IPS DF 19.7 (cell line): ENCODE measurements at places on chromosomes 4 and X.
A peak's percentile ranks its signal among the peaks of the same experiment; 100 is the strongest.

DNA sequence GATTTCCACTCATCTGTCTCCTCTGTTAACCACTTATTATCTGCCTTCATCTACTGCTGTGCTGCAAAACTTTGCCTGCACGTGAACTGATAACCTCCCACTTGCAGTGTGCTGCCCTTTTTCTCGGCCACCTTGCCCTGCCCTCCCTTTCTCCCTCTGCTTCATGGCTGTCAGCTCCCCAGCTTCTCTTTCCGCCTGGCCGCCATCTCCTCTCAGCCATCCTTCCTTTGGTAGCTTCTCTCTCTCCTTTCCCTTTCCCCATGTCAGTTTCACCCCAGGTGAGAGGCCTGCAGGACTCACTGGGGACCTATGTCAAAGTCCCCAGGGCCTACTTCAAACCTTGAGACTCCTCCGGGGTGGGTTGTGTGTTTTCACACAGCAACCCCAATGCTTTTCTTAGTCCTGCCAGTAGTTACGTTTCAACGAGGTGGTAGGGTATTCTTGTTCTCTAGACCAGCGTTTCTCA, 6.6 kb downstream of the MSL3 start:
- no peak for DNase-seq

GRCh38 chr4:16264798-16265197, 38.5 kb upstream of the TAPT1 start:
- DNase-seq: no peak

DNA sequence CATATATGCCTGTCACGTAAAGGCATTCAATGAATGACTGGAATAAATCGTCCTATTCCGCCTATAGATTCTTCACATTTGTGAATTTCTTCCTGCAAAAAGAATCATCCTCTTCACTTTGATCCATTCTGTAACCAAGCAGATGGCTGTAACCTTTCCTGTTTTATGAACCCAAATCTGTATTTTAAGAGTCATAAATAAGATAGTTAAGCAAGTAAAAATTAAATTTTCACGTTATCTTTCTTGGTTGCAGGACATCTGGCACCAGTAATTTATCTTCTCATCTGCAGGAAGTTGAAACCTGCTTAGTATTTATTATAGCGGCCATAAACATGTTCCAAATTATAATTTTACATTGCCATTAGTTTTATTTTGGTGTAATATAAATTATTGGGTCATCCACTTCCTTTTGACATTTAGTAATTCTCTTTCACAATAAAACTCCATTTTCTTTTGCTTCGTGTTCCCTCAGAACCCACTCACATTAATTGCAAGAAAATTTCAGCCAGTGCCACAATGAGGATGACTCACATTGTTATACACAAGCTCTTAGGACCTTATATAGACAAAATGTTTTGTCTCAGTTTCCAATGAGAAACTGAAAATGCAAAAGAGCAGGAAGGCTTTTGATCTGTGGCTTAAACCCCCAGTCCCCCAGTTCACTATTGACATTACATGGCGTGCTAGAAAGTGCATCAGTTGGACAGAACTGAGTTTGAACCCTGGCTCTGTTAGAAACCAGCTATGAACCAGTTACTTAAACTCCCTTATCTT, 51.1 kb downstream of the TMEM156 start:
- no peak for DNase-seq

DNA sequence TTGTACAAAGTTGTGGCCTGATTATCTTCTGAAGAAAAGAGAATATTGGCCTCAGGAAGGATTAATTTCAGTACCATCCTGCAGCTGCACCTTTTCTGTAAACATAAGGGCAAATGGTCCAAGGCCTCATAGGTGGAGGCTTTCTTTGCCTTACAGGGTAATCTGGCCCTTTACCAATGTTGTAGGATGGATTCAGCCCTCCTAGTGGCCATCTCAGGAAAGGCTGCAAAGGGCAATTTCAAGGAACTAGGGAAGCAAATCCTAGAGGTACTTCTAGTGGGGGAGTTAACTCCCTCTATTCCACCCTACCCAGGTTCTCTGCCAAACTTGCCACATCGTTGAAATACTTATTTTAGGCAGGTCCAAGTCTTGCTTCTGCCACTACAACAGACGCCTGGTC, 57.6 kb downstream of the UGT2B11 start:
- DNase-seq: peak; percentile 2

DNA sequence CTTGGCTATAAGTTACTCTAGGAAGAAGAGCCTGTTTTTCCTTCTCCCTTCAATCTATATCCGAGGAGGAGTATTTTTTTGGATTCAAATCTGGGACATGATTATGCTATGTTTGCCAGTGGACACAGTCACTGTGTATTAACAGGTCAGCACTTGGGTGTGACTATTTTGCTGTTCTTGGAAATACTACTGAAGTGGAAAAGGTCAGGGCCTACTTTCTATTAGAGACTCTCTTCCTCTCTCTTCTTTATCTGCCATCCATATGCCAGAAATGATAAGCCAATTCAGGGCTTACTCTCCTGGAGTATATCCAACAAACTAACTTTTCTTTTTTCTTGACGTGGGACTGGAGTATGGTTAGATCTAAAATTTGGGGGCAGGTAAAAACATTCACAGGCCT, 40.5 kb downstream of the MID1IP1 start:
- DNase-seq: no peak

- no peak for DNase-seq
Observed at GRCh38 chr4:2827874-2828751, 15.5 kb upstream of the ADD1 start.

- DNase-seq: no peak
Observed at GRCh38 chr4:83996254-83996653, 460.3 kb downstream of the GPAT3 start.

GRCh38 chrX:134909261-134909660, 81.5 kb upstream of the SMIM10 start:
- DNase-seq: no peak

- DNase-seq: no peak
Observed at GRCh38 chrX:151896734-151897474, 15.8 kb upstream of the MAGEA4 start.

- DNase-seq: no peak
Observed at GRCh38 chr4:102500352-102500695, 835 bp upstream of the NFKB1 start.

GRCh38 chr4:52718123-52718522, 33.1 kb downstream of the ERVMER34-1 start:
- DNase-seq: no peak

DNA sequence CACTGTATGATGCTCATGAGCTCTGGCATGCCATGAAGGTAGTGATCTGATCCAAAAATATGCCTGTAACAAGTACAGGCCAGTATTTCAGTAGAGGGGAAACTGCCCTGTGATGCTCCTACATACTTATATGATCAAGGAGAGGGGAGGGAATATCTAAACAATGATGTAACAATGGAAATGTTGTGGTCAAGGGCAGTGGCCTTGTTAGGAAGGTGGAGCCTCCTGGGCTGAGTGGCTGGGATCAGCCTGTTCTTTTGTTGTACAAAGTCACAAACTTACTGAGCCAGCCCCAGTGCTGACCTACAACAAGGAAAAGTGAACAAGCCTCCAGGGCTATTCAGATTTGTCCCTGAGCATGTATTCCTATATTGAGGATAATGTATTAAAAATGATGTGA, 70.3 kb downstream of the ANXA10 start:
- no peak for DNase-seq

DNA sequence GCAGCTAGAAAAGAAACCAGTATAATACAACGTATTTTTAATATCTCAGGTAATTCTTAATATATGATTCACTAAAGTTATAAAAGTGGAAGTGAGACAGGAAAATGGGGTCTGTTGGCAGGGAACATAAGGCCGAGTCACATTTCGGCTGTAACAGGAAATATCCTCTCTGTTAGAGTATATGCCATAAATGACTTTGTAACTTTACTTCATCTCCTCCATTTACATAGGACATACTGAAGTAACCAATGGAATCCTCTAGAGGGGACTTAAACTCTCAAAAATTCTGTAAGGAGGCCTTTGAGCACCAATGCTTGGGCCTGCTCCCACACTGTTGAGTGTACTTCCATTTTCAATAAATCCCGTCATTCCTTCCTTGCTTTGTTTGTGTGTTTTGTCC, 71.3 kb downstream of the ANKRD17 start:
- DNase-seq: no peak

DNA sequence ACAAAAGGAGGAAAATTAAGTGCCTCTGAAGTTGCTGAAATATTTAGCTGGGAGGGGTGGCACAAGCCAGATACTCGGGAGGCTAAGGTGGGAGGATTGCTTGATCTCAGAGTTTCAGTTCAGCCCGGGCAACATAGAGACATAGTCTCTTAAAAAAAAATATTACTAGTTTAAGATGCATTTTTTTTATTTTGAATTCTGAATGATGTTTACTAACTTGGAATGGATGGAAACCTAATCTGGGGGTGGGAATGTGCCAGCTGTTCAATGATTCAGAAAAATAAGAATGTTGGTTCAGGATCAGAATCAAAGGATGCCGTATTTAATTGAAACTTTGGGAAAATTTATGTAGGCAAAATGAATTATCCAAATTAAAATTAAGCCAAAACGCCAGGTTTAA, 167.2 kb upstream of the ANK2 start:
- DNase-seq: no peak

- DNase-seq: no peak
Observed at GRCh38 chr4:15688051-15688450, 6.4 kb downstream of the FAM200B start.

- DNase-seq: no peak
Observed at GRCh38 chr4:128727658-128728057, 81.8 kb upstream of the JADE1 start.

- no peak for DNase-seq
Observed at GRCh38 chr4:101958547-101958946, 168.0 kb downstream of the BANK1 start.

DNA sequence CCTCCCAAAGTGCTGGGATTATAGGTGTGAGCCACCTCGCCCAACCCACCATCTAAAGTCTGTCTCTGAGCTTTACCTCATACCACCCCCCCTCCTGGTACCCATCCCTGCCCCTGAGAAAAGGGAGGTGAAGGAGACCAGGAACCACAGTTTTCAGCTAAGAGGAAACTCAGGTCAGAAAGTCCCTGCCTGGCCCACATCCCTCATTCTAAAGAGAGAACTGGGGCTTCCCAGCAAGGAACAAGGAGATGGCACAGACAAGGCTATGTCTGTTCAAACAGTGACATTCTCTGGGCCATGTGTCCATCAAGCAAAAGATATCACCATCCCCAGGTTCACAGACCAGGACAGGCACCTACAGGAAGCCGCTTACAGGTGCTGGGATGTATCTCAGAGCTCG, 15.8 kb upstream of the CSF2RA start:
- no peak for DNase-seq

DNA sequence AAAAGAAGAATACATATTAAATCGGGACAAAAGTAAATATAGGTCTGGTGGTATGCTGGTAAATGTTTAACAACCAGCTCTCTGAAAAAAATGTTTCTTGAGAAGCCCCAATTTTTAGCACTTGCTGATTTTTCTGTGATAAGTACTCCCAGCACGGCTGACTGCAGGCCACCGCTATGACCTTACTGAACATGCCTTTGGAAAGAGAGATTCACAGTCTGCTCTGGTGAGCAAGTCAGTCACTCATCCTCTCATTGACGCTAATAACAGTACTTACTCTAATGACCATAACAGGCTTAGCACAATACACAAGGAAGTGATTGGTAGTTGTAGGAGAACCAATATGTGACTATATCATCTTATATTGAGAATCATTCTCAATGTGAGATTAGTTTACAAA, 98.9 kb upstream of the BLTP1 start:
- DNase-seq: no peak

DNA sequence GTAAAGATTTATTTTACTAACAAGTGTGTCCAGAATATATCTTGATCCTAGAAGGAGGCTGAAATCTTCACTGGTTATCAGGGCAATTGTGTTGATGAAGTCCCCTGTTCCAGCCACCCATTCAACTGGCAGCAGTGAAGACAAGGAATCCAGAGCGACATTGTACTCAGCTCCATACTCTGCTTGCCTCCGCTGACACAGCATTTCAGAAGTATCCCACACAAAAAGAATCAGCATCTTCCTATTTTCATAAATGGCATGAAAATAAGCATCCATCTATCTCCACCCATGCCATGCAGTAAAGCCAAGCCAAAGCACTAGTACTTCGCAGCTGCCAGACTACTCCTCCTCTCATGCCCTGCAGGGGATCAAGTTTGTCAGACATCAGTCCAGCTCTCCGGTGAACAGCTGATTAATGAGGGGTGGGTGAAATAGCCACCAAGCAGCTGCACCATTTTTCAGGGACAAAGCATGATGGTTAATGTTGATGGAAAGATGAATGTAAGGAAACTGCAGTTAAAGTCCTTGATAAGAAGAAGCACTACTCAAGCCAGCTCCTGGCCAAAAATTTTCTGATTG, 54.0 kb downstream of the COL25A1 start:
- DNase-seq: no peak

DNA sequence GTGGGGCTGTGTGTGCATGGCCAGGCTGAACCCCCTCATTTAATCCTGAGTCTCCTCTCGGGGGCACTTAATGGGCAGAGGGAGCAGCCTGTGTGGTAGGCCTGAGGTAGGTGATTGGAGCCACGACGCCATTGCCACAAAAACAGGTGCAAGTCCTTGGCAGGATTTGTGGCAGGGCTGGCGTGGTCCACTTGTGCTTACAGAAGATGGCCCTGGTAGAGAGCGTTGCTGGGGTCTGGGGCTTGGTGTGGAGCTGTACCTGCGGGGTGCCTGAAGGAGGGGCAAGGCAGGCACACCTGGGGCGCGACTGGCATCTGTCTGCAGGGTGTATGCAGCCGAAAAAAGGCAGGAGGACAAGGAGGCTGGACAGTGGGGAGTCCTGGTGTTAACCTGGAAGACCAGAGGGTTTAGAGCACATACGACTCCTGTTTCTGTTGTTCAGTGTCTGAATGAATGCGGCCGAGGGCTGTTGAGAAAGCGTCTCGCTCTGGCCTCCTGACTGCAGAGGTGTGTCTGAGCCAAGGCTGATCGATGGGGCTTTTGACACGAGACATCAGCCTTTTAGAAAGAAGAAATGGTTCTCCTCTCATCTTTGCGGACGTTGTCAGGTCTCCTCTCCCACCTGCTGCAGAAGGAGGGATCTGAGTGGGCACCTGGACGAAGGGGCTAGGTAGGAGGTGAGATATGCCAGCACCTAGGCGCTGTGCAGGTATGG, 52.0 kb downstream of the TBC1D14 start:
- no peak for DNase-seq

DNA sequence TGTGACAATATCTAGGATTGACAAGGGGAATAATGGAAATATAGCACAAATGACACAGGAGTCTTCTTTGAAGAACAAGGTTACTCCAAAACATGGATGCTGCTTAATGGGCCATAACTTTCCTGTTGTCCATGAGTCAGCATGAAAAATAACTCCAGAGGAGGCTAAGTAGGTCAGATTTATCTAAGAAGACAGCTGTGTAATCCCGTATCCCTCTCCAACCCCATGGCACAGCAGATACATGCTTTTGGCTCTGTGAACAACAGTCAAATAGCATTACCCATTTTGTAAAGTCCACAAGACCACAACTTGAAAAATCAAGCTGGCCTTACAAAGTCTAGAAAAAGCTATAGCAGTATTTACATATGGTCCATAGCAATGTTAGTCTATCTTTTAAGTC, 2.1 kb upstream of the TMEM131L start:
- DNase-seq: no peak

DNA sequence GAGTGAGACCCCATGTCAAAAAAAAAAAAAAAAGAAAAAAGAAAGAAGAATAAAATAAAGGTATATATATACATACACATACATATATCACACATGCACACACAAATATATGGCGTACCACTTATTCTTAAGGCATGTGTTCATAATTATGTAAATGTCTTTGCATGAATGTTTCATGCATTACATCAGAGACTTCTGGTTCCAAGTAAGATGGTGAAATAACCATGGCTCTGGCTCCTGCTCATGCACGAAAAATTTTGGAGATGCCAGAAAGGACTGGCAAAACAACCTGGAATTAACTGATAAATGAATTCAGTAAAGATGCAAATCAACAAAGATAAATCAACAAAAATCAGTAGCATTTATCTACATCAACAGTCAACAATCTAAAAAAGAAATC, 19.7 kb upstream of the FHIP1A start:
- DNase-seq: no peak
